Right ventricle myocardium inferior (tissue), 1 donor: ENCODE measurements at places on chromosomes 2 and 18. TPM values are rescaled to one million over a fixed set of nuclear protein-coding genes. Genes with fewer than 3 reads are reported as not detected.

MC4R gene
- total RNA-seq: not detected

GRCh38 chr18:31590570-31590969, 1.1 kb upstream of the TTR start:
- DNase-seq: no peak

DNA sequence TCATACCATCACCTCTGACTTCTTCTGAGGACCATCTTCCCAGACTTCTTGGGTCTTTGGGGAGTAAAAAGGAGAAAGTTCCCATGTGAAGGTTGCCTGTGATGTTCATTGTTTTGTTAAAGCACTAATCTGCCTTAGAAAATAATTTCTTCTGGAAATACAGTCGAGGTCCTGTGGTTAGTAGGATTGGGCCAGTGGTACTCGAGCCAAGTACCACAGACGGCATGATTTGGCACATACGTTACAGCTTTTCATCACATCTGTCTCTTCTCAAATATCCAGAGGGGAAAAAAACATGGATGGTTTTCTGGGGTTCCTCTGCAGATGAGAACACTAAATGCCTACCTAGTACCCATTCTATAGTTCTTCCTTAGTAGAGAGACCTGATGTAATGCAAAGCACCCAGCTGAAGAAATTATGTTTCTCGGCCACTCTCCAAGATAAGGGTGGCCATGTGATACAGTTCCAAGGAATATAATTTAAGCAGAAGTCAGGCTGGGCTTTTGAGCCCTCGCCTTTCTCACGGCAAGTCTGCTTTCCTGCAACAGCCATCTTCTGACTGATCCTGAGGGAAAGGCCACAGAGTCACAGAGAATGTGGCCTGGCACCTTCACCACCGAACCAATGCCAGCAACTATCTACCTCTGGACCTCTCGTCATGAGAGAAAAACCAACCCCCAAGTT, 161.0 kb downstream of the RNF152 start:
- DNase-seq: no peak

GRCh38 chr2:17804358-17804757, 11.9 kb upstream of the MSGN1 start:
- no peak for DNase-seq

COL6A3 gene
- 84.5 TPM for total RNA-seq

DNA sequence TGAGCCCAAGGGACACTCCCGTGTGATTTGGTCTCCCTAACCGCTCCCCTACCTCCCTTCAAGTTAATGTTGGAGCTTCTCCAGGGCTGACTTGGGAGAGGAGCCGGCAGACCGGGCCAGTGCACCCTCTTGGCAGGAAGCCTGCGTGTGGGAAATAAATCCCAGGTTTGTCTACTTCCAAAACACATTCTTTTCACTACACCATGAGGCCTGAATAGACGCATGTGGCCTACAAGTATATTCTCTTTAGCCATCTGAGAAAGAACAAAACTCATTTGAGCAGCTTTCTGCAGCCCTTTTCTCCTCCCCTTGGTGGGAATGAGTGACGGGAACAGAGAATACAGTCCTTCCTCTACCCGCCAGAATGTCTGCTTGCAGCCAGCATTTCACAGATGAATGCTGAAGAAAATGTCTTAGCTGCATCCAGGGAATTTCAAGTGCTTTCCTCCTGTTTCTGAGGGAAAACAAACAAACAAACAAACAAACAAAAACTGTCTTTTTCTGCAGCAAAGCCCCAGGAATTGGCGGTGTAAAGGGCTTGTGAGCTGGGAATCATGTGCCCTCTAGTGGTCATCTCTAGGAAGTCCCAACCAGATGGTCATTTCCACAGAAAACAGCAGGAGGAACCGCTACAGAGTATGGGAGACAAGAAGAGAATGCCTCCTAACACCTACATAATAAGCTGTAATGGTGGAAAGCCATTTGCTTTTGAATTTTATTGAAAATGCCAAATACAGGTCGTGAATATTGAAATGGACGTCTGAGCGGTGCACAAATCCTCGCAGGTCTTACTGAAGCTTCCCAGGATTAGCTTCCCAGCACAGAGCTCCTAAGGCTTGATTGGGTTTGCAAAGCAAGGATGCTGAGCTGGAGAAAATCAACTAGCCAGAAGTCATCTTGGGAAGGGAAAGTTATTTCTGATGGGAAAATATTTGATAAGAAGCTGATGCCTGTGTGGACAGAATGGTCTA, 41.2 kb upstream of the DAPL1 start:
- DNase-seq: no peak

- DNase-seq: no peak
Observed at GRCh38 chr2:8259106-8259840, 422.6 kb upstream of the ID2 start.
